Activated T-cell treated with anti-CD3 and anti-CD28 coated beads for 4 hours (primary cell): ENCODE measurements at places on chromosomes 7 and 10.

- DNase-seq = no peak
Observed at GRCh38 chr10:21398563-21399231, 126.8 kb downstream of the SKIDA1 start.

GRCh38 chr10:111085690-111086353, 9.0 kb downstream of the ADRA2A start:
- DNase-seq = no peak

GRCh38 chr7:115224922-115225321, 303.0 kb downstream of the MDFIC start:
- no peak for DNase-seq

- no peak for DNase-seq
Observed at GRCh38 chr7:30468791-30469190, 9.8 kb downstream of the NOD1 start.

- no peak for DNase-seq
Observed at GRCh38 chr10:4294271-4294670, 509.3 kb upstream of the KLF6 start.

DNA sequence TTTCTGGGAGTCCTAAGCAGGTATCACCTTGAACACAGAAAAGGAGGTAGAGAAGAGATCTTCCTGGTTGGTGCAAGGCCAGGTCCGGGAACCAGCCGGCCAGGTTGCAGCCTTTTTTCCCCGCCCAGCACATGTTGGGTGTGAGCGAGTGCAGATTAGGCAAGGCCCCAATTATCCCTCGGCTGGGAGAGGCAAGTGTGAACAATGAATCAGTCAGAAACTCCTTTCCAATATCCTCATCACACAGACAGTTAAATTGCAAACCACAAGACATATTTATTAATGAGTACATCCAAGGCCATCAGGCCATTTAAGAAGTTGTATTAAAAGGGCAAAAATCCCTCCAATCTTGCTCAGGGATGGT, 115.0 kb upstream of the AFAP1L2 start:
- DNase-seq = no peak

GRCh38 chr7:48904975-48905374, 19.4 kb upstream of the CDC14C start:
- DNase-seq = no peak

- DNase-seq = no peak
Observed at GRCh38 chr7:32400676-32401075, 89.5 kb downstream of the LSM5 start.

DNA sequence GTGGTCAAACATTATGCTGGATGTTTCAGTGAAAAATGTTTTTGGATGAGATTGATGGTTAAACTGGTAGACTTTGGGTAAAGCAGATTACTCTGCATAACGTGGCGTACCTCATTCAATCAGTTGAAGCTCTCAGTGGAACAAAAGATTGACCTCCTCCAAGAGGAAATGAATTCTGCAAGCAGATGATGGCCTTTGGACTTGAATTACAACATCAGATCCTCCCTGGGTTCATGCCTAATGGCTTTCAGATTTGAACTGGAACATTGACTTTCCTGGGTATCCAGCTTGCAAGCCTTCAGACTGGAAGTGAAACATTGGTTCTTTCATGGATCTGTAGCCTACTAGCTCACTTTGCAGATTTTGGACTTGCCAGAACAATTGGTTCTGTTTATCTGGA, 169.3 kb upstream of the MALRD1 start:
- no peak for DNase-seq

GRCh38 chr7:82598958-82599357, 155.4 kb upstream of the CACNA2D1 start:
- DNase-seq = no peak

DNA sequence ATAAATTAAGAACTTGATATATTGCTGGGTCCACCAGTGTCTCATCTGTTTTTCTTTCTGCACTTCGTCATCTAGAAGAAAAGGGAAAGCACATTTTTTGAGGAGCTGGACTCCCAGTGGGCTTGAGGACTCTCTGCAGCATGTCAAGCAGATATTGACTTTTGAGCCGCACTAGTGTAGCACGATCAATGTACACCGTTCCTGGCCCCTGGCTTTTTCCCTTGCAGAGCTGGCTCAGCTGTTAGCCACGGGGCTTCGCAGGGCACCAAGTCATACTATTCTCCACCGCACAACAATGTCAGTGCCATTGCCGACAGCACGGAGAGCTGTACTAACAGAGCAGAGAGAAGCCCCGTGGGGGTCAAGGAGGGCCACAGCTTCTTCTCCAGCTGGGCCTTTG, 235.4 kb upstream of the HABP2 start:
- no peak for DNase-seq

DNA sequence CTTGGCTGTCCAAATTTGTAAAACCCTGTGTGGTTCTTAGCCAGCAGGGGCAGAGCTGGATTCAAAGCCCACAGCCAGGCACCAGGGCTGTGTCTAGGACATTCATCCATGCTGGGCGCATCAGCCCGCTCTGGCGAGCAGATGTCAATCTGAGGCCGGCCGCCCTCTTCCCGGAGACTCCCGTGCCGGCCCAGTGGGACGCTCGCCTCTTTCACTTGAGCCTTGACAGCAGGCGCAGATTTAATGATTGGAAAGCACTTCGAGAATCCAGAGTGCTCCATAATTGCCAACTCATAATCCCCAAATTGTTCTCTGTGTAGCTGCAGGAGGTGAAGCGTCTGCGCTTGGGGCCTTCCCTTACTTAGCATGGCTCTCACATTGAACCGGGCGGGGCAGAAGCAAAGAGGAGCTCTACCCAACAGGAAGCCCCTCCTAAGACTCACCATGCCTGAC, 36.7 kb downstream of the SLIT1 start:
- DNase-seq = no peak

GRCh38 chr7:157488281-157488680, 151.5 kb downstream of the DNAJB6 start:
- no peak for DNase-seq

GRCh38 chr7:45390180-45390579, 184.0 kb upstream of the ADCY1 start:
- DNase-seq = no peak

- no peak for DNase-seq
Observed at GRCh38 chr7:130993671-130994365, 259.8 kb upstream of the KLF14 start.

DNA sequence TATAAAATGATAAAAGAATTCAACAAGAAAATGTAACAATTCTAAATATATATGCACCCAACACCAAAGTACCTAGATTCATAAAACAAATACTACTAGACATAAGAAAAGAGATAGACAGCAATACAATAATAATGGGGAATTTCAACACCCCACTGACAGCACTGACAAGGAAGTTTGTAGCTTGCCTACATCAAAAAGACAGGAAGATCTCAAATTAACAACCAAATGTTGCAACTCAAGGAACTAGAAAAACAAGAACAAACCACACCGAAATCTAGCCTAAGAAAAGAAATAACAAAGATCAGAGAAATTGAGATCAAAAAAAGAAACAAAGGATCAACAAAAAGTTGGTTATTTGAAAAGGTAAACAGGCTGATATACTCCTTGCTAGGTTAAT, 36.5 kb upstream of the TNKS2 start:
- no peak for DNase-seq

GRCh38 chr7:25786936-25787335, 365.1 kb upstream of the NFE2L3 start:
- no peak for DNase-seq

- DNase-seq = no peak
Observed at GRCh38 chr10:14875941-14876340, 2.7 kb upstream of the SUV39H2 start.

GRCh38 chr10:3467052-3467951, 294.7 kb upstream of the PITRM1 start:
- no peak for DNase-seq

DNA sequence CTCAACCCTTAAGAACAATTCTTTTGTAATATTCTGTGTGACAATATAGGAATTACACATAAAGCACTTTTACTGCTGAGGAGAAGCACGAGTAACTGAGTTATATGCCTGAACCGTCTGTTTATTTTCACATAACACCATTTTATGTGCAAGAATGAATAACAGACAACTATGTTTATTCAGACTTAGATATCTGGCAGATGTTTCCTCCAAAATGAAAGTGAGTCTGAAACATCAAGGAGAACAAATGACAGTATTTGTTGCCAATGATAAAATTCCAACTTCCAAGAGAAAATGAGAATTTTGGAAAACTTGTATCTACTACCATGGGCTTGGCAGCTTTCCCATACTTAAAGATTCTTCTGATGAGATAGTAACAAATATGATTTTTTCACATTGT, 51.4 kb downstream of the DNMBP start:
- no peak for DNase-seq

DNA sequence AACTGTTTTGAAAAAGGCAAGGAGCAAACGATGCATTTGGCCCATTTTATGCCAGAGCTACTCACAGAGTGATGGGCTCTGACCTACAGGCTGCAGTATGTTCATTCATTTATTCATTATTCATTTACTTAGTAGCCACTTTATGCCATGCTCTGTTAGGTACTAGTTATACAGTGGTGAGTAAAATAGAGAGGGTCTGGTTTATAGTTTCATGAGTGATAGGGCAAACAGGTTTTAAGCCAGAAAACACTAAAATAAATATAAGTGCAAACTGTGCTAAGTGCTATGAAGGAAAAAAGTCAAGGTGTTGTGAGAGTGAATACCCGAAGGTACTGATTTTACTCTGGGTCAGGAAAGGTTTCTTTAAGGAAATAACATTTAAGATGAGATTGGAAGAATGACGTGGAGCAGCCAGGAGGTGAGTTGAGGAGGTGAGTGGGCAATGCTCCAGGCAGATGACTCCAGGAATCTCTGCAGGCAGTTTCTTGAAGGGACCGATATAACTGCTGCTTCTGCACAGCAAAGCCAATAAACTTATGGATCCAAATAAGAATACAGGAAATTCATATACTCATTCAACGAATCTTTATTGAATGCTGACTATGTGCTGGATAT, 56.9 kb upstream of the FAM133B start:
- DNase-seq = no peak

DNA sequence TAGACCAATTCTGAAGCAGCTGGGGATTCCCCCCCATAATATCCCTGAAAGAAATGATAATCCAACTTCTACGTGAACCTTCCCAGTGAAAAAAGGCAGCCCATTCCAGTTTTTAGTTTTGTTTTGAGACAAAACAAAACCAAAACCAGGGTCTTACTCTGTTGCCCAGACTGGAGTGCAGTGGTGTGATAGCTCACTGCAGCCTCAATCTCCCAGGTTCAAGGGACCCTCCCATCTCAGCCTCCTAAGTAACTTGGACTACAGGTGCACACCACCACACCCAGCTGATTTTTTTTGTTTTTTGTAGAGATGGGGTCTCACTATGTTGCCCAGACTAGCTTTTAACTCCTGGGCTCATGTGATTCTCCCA, 12.5 kb upstream of the ARPC1A start:
- DNase-seq = no peak

GRCh38 chr7:69677881-69678493, 79.7 kb downstream of the AUTS2 start:
- no peak for DNase-seq

- DNase-seq = no peak
Observed at GRCh38 chr10:27986821-27987220, 12.1 kb downstream of the ODAD2 start.

GRCh38 chr7:112422842-112423496, 27.3 kb upstream of the IFRD1 start:
- DNase-seq = no peak

DNA sequence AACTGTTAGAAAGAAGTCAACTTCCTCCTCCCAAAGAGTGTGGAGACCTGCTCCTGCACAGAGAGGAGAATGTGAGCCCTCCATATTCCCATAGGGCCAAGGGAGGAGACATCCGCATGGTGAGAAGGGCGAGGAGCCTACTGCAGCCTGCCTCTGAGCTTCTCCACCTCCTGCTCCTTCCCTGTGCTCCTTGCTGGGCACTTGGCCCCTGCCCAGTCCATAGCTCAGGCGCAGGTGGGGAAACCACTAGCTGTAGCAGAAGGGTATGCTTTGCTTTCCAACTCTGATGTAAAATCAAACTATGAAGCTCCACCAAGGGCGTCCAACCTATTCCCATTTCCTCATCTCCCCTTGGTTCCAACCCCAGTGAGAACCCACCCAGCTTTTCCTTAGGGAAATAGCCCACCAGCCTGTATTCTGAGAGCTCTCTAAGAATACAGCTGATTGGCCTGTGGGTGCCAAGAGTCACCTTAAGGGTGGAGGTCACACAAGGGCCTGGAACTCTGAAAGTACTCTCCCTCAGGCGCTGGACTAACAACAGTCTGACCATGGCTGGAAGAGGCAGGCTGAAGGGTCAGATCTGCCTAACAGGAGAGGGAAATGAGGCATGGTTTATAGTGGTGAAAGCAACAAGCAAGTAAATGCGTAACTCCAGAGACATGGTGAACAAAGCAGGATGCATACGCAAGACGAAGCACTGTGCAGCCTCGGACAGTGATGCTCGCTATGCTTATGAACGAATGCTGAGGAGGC, 13.9 kb downstream of the ZNF488 start:
- DNase-seq = no peak

GRCh38 chr10:33653584-33654367, 319.3 kb upstream of the NRP1 start:
- no peak for DNase-seq

DNA sequence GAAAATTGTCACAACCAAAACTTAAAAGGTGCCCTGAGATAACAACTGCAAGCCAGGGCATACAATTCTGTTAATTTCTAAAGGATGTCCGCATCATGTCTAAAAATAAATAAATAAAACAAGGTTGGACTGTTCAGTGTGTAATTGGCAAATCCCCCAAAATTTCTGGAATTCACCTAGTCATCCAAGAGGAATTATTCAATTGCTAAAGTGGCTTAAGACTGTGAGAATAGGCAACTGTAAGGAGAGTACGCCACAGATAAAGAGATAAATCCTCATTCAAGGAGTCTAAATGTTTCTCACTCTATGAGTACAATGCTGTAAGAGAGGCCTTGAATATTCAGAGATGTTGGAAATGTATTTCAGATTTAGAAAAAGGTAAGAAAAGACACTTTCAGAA, 37.2 kb downstream of the PIK3AP1 start:
- no peak for DNase-seq

- no peak for DNase-seq
Observed at GRCh38 chr10:10096296-10096695, 921.4 kb upstream of the CELF2 start.

- DNase-seq = no peak
Observed at GRCh38 chr7:120229084-120229483, 43.9 kb upstream of the KCND2 start.

DNA sequence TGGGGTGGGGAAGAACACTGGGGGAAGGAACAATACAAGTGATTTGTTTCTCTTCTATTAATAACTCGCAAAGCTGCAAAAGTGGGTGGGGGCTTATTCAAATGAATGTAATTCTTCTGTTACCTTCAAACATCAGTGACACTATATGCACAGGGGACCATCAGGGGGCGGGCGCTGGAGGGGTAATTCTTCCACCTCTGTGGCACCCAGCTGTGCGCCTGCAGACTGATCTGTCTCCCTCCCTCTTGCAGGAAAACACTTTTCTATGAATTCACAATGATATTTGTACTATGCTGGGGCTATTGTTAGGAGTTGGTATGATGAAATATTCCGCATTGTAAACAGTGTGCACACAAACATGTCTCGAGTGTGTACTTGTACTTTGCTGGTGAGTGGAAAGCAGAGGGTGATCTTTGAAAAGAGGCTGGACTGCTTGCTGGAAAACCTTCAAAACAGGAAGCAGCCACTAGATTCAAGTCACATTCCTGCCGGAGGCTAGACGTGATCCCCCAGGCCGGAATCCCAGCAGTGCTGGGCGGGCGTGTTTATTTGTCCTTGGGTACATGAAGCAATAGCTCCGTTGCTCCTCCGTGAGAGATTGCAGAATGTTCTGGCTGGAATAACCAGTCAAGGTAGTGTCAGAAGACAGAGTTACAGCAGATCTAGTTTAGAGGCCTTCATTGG, 15.8 kb upstream of the BNIP3 start:
- no peak for DNase-seq

GRCh38 chr7:139038691-139039090, 2.8 kb upstream of the ZC3HAV1L start:
- DNase-seq = no peak
